ENCODE measurements at places on chromosomes 16 and 17.
A peak's percentile ranks its signal among the peaks of the same experiment; 100 is the strongest.

DNA sequence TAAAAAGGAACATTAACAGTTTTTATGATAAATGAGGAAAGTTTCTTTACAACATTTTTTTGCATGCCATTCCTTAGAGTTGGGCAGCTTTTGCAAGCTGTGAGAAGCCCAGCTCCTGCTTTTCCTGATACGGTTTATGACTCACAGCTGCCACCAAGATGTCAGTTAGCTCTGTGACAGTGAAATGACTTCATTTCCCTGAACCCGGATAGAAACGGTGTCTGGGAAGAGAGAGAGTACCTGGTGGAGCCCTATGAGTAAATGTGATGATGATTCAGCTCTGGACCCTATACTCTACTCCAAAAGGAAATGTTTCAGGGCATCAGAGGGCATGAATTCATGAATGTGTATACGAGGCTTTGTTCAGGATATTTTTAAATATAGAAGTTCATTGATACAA is 366.3 kb upstream of the HSBP1 start:
- no peak for DNase-seq

DNA sequence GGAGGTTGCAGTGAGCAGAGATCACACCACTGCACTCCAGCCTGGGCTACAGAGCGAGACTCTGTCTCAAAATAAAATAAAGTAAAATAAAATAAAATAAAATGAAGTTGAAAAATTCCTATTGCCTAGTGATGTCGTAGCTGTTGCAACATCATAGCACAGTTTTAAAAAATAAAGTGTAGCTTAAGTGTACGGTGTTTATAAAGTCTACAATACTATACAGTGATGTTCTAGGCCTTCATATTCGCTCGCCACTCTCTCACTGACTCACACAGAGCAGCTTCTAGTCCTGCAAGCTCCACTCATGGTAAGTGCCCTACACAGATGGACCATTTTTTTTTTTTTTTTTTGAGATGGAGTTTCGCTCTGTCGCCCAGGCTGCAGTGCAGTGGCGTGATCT is 43.5 kb upstream of the MNT start:
- DNase-seq = no peak

- no peak for DNase-seq
Measured at GRCh38 chr17:54789101-54789880, 111.4 kb upstream of the TOM1L1 start.

GRCh38 chr17:37148156-37148555 is 199.4 kb downstream of the AATF start:
- no peak for DNase-seq

DNA sequence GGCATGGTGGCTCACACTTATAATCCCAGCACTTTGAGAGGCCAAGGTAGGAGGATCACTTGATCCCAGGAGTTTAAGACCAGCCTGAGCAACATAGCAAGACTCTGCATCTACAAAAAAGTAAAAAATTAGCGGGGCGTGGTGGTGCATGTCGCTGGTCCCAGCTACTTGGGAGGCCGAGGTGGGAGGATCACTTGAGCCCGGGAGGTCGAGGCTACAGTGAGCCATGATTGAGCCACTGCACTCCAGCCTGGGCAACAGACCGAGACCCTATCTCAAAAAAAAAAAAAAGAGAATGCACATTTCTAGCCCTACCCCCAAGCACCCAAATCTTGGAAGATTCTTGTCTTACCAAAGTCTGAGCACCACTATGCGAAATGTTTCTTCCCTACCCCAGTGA is 15.6 kb upstream of the RHOT1 start:
- DNase-seq = no peak

- DNase-seq = no peak
Measured at GRCh38 chr16:3188675-3188924, 596 bp downstream of the OR1F1 start.

DNA sequence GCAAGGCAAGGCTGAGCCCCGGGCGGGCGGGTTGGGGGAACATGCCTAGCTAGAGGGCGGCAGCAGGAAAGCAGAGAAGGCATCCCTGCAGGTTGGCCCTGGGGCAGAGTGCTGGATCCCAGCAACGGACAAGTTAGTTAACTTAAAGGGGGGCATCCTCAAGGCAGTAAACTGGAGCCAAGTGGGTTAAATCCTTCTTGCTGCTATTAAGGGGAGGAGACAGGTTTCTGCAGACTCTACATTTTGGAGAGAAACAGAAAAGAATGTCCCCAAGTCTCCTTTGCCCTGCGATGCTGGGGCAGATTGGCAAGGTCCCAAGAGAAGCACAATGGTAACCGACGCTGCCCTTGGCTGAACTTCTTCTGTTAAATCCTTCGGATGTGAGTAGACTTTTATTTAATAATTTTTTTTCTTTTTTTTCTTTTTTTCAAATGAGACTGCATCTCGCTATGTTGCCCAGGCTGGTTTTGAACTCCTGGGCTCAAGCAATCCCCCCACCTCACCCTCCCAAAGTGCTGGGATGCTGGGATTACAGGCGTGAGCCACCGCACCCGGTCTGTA is 14.0 kb downstream of the ATP5PD start:
- peak; percentile 54 for DNase-seq

- no peak for DNase-seq
Measured at GRCh38 chr17:12388226-12388625, 277.5 kb upstream of the MYOCD start.

DNA sequence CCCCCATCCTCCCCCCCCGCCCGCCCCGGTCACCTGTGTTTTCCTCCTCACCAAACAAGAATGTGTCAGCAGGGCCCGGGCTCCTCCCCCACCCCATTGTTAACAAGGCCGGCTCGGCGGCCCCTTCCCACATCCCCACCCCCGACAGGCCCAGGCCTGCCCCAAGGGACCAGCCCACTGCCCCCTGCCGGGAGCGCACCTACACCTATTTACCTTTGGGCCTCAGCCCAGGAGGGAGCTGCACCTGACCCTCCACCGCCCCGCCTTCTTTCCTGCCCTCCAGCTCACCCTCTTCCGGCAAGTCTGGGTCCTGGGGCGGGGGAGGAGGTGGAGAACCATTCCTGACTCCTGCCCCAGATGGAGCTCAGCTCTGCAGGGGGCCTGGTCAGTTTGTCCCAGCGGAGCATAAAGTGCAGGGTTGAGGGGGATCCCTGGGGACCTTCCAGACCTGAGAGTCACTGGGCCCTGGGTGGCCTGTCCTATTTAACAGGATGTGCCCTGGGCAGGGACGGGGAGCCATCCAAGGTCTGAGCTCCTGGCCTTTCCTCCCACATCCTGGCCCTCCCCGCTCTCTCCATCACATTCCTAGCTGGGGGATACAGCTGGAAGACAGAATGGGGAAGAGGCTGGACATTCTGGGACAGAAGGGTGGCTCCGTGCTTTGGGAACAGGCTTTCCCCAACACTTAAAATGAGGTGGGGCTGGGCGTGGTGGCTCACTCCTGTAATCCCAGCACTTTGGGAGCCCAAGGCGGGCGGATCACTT is 8.3 kb downstream of the FOXJ1 start:
- DNase-seq = no peak

GRCh38 chr16:25888868-25889267 is 197.1 kb downstream of the HS3ST4 start:
- DNase-seq = no peak

DNA sequence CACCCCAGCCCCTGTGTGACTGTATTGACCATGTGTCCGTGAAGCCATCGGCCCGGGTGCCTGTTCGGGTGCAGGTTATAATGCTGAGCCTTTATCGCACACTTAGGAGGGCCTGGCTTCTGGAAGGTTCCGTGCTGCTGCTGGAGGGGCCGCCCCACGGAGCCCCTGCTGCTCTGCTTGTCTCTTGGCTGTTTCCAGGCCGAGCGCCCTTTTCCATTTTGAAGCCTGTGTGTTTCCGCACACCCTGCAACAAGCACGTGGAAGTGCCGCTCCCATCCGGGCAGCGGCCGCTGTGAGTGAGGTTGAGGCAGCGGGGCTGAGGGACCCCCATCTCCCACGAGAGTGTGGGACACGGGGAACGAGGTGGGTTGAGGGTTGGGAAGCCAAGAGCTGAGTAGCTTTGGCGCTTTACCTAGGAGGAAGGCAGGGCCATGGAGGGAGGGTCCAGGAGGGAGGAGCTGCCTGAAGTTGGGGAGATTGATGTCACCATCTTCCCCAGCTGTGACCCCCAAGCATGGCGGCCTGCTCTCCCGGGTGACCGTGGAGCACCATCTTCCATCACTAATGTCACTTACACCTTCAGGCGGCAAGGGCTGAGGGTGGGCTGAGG is 200.1 kb upstream of the GSE1 start:
- DNase-seq = peak; percentile 12

- peak; percentile 54 for DNase-seq
Measured at GRCh38 chr17:57288040-57288772, 31.9 kb downstream of the MSI2 start.

DNA sequence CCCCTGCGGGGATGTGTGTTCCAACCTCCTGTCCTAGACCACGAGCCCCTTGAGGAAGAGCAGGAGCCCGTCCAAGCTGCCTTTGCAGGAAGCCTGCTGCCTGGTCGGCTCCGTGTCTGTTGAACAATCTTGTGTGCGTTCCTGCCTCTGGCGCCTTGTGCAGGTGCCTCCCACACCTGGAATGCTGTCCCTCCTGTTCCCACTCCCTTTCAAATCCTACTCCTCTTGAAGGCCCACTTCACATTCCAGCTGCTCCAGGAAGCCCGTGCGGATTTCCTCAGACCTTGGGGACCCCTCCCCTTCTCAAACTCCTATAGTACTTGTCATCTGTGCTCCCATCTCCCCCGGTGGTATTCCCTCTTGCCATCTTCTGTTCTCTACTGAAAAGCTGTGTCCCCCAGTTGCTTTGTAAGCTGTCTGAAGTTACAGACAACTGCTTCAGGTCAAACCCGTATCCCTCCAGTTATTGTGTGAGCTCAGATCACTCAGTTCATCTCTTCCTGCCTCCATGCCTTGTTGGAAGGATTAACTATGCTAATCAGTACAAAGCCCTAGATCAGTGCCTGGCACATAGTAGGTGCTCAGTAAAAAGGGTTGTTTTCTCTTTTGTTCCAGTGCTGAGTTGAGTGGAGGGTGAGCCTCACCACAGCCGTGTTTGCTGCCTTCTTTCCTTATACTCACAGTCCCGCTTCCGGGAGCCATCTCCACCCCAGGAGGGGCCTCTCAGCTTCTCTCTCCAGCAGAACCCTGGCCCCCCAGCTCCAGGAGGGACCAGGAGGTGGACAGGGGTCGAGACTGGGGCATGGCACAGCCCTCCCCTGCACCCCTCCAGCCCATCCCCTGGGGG is 241.8 kb upstream of the CIBAR2 start:
- no peak for DNase-seq

DNA sequence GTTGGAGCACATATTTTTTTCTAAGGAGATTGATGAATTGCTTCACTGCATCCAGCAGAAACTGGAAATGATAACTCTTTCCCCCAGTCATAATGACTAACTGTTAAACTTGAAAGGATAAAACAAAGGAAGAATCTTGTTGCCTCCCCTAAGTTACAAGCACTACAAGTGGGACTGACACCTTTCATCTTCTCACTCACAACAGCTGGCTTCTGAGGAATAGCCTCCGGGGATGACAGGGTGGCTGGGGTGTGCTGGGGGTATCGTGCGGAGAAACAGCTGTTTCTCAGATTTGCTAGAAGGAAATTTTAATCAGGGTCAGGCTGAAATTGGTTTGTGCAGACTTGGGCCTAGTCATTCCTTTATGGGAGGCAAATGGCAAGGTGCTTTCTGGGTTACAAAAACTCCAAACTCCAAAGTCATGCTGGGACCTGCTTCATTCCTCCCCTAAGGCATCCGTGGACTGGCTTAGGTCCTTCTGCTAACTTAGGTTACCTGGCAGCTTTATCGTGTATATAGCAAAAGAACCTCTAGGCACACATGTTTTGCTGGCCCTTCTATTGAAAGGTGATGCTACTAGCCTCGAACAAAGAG is 557.2 kb downstream of the TOX3 start:
- no peak for DNase-seq

DNA sequence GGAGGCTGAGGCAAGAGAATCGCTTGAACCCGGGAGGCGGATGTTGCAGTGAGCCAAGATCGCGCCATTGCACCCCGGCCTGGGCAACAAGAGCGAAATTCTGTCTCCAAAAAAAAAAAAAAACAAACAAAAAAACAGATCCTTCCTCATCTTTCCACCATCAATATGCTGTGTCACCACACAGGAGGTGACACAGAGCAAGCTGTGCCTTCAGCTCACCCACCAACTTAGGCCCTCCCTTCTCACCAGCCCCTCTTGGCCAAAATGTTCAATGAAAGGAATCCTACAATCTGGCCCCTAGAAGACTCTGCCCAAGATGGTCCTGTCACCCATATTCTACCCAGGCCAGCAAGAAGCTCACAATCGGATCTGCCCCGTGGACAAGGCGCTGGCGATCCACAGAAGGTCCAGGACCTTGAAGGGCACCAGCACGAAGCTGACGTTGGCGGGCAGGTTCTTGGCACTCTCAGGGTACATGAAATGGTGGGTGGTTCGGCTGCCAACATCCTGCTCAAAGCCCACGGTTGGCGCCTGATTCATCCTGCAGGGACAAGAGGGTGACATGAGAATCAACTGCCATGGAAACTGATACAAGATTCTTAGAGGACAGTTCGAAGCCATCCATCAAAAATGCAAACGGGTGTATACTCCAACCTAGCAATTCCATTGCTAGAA is 41.4 kb downstream of the DDX19A start:
- peak; percentile 39 for DNase-seq

- DNase-seq = no peak
Measured at GRCh38 chr16:1775846-1776671, 3.1 kb upstream of the MRPS34 start.

DNA sequence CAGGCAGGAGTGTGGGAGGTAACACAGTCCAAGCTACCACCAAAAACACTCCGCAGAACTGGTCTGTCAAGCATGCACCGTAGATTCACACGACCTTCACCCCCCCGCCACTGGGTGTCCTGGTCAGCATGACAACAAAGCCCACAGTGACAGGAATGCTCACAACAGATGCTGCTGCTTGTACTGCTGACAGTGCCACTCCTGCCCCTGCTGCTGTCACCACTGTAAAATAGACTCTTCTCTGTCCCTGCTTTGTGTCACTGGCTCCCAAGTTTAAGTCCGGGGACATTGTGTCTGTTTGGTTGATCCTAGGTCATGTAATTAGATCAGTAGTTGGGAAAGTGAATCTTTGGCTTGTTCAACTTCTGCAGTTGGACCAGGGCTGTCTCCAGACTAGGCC is 7.0 kb upstream of the ODF4 start:
- no peak for DNase-seq

DNA sequence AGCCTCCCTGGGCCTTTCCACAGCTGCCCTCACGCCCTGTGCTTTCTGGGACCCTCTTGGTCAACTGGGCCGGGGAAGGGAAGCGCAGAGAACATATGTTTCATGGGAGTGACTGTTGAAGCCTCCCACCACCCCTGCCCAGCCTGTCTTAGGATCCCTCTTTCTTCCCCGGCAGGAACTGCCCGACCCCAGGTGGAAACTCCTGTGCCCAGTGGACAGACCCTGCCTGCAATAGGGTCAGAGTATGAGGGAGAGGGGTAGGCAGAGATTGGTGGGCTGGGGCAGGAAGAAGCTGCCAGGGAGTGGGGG is 10.5 kb downstream of the HEXIM2 start:
- no peak for DNase-seq

- DNase-seq = no peak
Measured at GRCh38 chr16:6771956-6772355, 560.7 kb upstream of the RBFOX1 start.
